ENCODE measurements at places on chromosomes 12 and 14.

DNA sequence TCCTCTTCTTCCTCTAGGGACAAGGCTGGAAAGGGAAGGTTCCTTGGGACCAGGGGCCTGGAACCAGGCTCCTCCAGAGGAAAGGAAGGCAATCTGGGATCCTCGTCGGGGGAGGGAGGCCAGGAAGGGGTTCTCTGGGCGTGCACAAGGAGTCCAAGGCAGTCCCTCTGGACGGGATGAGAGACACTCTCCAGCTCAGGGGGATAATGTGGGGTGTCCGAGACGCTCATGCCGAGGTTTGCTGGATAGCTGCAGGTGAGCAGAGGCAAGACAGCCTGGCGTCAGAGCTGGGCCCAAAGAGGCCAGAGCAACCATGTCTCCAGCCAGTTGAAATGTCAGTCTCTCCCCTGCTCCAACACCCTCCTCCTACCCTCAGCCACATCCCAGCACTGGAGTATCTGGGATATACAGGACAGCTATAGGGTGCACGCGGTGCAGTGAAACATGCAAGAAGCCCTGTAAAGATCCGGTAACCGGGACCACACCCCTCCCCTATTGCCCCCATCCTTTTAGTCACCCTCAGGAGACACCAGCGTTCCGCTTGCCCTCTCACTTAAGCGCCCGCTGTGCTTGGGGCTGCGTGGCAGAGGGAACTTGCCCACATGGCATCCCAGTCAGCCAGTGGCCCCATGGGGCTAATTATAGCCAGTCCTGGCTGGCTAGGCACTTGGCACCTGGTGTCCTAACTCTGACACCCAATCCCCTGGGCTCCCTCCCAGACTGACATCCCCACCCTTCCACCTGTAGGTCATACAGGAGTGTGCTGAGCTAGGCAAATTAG lies at the start of gene KLHL33:
KLHL33 (minus strand) TSS at position 585 of the 781 bp plus-strand sequence; CDS start at position 230, 355 bp downstream.
- DNase-seq = no peak

DNA sequence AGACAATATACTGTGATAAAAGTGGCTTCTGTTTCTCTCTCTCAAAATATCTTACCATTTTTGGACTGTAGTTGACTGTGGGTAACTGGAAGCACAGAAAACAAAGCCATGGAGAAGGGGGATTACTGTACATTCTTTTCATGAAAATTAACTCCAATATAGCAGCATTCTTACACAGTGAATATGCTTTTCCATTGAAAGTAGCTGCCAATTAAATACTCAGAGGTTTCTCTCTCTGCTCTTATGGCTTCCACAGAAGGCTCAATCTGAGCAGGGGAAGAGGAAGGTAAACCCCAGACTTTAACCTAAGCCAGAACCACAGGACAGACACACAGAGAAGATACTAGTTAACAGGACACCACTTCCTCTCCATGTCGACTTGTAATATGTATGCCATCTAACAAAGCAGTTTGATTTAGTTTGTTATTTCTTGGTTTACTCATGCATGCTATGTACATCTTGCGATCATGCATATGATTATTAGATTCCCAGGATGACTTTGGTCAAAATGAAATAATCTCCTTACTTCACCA lies 150.2 kb downstream of the SSPN start:
- DNase-seq = no peak

- no peak for DNase-seq
These were observed 246.6 kb upstream of the RTL1 start for GRCh38 chr14:101150039-101150610.

DNA sequence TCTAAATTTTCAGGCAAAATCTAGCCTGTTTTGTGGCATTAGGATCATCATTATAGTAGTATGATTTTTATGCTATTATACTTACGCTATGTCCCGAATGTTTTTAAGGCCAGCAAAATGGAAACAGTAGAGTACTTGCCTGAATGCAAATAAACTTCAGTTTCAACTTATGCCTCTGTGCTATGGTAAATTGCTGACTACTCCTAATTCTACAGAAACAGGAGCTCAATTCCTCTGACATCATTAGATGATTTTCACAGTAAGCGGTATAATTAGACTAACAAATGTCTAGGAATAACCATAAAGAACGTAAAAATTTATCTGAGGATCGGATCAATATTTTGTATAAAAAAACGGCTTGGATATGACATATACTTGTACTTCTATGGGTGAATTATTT lies 270.0 kb downstream of the EGLN3 start:
- no peak for DNase-seq

- DNase-seq = no peak
These were observed 57.1 kb downstream of the METTL25 start for GRCh38 chr12:82415402-82415801.

- no peak for DNase-seq
These were observed 166.6 kb upstream of the RPL10L start for GRCh38 chr14:46818147-46818546.

DNA sequence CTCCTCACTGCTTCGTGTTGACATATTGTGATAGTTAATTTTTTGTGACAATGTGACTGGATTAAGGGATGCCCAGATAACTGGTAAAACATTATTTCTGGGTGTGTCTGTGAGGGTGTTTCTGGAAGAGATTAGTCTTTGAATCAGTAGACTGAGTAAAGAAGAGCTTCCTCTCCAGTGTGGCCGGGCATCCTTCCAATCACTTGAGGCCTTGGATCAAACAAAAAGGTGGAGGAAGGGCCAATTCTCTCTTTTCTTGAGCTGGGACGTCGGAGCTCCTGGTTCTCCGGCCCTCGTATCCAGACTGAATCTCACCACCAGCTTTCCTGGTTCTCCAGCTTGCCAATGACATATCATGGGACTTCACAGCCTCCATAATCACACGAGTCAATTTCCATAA lies 240.4 kb downstream of the CHST11 start:
- no peak for DNase-seq

- DNase-seq = peak; percentile 76
These were observed 181.2 kb downstream of the PRKCH start for GRCh38 chr14:61502459-61503093.

- no peak for DNase-seq
These were observed 50.9 kb downstream of the AP5M1 start for GRCh38 chr14:57319636-57320192.

- DNase-seq = no peak
These were observed 57.0 kb upstream of the REP15 start for GRCh38 chr12:27639265-27639664.
